ENCODE measurements at places on chromosomes 2 and 18.

GRCh38 chr2:60840880-60841279 is 40.5 kb upstream of the REL start:
- no peak for DNase-seq

DNA sequence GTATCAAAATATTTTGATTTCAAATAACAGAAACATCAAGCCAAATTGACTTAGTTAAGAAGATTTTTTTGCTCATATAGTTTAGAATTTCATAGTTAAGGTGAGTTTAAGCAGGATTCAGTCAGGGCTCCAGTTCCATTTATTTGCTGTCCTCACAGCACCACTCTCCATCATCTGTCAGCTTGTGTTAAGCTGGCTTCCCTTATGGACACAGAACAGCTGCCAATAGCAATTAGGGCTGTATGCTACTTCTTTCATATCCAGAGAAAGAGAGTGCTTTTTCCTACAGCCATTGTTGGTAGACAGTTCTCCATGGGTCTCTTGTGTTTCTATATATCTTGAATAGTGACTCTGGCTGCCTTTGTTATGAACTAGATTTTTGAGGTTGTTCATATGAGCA is 95.4 kb upstream of the CYP20A1 start:
- peak; percentile 5 for DNase-seq

DNA sequence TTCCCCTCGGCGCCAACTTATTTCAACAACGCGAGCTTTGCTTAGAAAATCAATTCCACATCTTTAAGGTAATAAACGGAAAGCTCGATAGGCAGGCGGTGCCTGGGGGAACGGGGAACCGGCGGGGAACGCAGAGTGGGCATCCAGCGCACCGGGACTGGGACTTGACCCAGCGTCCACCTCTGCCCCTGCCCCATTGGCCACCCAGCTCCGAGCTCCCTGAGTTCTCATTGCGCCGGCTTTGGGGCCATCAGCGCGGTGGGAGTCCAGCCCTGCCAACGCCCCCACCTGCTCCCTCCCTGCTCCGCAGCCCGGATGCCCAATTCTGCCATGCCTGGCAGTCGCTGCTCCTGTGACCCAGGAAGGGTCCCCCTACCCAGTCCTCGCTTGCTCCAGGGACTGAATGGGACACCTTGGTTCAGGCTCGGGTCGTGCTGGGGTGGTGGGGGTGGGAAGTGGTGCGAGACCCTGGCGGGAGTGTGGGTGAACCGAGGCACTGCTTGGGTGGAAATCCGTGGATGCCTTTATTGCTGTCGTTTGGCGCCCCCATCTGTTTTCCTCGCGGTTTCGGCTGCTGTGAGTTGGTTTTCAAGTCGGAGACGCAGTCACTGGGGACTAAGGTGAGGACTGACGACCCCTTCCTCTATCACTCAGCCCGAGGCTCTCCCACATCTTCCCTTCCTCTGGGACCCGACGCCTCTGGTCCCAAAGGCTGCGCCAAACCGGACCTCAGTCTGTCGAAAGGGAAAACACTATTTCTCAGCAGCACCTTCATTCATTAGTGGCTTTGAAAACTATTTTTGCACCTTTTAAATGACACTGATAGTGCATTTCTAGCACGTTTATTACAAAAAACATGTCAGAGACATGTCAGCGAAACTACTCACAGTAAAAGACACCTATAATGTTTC is 2.4 kb upstream of the EVX2 start:
- peak; percentile 75 for DNase-seq

DNA sequence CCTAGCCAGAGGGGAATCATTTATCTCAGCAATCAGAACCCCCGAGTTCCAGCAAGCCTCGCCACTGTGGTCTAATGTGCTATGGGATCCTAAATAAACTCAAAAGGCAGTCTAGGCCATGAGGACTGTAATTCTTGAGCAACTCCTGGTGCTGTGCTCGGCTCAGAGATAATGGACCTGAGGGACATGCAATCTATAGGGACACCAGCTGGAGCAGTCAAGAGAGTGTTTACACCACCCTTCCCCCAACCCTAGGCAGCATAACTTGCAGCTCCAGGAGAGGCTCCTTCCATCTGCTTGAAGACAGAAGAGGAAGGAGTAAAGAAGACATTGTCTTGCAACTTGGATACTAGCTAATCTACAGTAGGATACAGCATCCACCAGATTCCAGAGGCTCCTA is 225.5 kb upstream of the KLHL14 start:
- DNase-seq, result no peak

DNA sequence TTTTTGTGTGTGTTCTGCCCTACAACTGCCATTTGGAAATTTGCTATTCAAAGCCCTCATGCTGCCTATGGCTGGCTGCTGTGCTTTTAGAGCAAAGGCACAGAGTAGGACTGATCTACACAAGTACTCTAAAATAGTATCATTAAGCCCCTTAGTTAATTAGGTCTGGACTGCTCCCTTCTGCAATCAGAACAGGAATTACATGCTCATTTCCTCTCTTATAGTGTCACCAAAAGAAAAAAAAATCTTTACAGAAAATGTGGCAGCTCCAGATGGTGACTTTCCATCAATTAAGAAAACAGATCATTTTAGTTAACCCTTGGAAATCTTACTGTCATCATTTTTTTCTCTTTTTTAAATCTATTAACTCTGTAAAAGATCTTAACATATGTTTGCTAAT is 337.5 kb downstream of the RIT2 start:
- DNase-seq, result no peak

DNA sequence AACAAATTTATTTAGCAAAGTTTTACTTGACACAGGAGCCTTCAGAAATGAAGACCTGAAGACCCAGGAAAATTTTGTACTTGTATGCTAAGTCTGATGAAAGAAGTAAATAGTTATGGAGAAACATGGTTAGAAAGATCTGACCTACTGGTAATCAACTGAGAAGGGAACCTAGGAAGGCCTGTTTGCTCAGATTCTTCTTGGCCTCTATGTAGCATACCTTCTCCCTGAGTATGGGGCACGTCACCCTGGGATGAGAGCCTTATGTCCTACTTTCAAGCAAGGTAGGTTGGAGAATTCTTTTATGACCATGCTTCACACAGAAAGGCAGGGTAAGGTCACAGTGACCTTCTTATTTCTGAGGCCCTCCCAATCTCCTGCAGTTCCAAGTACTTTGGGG is 178.6 kb upstream of the CREB1 start:
- DNase-seq, result no peak

DNA sequence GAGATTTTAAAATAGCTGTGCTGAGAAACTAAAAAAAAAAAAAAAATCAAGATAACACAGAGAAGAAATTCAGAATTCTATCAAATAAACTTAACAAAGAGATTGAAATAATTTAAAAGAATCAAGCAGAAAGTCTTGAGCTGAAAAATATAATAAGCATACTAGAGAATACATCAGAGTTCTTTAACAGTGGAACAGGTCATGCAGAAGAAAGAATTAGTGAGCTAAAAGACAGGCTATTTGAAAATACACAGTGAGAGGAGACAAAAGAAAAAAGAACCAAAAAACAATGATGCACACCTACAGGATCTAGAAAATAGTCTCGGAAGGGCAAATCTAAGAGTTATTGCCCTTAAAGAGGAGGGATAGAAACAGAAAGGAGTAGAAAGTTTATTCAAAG is 548.1 kb downstream of the ADCYAP1 start:
- DNase-seq, result no peak

DNA sequence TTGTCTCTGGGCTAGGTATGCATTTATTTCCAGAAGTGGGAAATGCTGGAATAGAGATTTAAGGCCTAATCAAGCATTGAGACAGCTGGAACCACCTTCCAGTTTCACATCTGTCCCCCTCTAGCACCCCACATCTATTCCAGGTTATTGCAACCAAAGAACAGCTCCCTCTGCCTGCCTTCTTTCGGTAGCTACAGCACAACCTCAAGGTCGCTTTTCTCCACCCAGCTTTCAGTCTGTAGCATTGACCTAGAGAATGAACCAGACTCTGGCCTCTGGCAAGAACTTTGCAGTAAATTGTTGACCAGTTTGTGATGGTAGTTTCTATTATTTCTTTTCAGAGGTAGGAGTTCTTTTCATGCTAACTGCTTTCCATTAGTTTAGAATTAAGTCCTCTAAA is 484.2 kb downstream of the DLGAP1 start:
- DNase-seq, result no peak

DNA sequence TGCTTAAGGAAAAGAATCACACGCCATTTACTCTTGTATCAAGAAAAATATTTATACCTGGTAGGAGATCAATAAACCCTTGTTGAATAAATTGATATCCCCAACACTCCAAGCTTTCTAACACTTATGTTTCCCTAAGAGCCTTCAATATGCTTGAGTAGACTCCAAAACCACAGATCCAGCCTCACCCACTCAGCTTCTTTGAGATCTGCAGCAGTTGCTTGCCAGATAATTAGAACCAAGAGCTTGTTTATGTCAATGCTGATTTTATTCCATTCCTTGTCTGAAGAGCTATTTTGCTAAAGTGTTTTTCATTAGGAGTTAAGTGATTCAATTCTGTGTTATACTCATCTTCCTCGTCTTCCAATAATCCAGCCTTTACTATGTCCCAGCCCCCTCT is 26.3 kb upstream of the CRIM1 start:
- peak; percentile 42 for DNase-seq

DNA sequence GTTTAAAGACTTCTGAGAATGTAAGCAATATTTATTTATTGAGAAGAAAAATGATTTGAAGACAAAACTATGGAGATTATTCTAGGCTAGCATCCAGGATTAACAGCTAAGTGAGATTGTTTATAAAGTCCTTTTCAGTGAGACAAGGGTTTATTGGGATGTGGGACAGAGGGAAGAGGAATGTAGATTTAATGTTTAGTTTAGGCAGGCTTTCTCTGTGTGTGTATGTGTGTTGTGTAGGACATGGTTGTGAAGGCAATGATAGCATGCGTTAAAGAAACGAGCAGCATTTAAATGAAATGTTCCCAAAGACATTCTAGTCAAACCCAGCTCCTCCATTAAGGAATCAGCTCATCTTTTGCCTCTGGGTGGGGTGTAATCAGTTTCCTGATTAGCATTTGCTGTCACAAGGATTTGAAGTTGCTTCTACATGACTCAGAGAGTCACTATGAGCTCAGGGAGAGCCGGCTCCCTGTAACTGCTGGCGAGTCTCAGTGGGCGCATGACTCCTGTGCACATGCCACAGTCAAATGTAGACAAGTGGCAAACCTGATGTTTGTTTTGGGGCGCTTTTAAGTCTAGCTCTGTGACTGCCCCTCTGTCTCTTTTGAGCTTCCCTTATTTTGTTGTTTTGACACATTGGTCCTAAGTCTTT is 442.2 kb upstream of the CELF4 start:
- peak; percentile 60 for DNase-seq

DNA sequence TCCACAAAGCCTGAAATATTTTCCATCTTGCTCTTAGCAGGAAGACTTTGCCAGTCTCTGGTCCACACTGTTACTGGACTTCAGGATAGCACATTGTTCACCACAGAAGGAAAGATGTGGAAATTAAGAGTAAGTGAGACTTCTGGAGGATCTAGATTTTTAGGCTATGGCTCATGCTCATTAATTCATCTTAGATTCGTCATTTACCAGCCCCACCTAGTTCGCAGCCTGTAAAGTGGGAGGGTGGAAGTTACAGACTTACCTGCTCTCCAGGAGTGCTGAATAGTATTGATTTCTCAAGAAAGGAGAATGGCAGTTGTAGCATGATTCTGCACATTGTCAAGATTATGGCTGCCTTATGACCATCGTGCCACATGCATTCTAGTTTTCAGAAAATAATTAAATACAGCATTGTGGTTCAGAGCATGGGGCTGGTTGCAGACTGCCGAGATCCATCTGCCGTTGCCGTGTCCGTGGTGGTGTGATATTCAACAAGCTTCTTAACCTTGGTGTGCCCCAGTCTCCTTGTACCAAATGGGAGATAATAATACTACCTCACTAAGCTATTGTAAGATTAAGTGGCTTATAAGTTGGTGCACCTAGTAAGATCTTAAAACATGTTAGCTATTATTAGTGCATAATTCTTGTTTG is 56.8 kb downstream of the RNF144A start:
- no peak for DNase-seq

DNA sequence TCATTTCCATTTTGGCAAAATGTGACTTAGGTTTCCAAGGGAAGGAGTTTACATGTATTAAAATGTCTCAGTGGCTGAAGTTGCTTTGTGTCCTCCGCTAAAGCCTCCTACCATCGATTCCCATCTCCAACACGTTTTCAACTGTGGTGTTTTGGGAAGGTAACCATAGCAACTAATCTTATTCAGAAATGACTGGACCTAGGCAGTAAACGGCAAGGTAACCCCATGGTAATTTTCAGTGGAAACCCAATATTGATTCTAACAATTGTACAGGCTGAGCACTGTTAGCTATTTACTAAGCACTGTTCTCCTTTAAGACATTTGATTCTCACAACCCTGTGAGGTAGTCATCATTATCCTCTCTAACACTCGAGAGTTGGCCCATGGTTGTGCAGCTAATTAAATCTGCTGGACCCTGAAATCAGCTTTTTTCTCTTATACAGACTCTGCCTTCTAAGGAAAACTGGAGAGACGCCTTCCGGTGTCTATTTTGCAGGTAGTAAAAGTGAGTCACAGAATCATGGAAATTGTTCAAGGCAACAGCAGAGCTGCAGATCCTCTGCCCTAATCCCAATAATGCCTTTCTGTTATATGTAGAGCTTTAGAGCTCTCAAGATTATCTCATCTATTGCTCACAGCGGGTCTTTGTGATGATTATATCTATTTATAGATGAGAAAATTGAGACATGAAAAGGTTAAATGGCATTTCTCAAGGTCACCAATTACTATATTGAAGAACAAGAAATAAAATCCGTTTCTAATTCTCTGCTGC is 36.2 kb downstream of the FASTKD2 start:
- DNase-seq, result no peak

DNA sequence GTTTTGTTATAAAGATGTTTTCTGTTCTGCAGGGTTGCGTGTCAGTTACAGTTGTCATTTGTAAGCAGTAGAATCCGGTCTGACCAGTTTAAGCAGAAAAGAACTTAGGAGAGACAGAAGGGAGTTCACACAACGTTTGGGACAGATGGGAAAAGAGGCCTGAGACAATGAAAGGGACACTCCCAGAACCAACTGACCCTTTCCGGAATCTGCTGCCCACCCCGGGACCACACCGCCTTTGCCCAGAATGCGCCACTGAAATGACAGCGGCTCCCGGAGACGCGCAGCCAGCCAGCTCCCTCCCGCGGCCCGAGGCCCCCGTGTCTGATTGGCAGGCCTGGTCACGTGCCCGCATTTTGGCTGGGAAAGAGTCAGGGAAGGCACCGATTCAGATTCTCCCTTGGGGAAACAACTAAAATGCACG is 244.6 kb downstream of the BCL2 start:
- peak; percentile 86 for DNase-seq

Data from lung (tissue), 17 donors.